ENCODE measurements at places on chromosomes 12 and 14.

DNA sequence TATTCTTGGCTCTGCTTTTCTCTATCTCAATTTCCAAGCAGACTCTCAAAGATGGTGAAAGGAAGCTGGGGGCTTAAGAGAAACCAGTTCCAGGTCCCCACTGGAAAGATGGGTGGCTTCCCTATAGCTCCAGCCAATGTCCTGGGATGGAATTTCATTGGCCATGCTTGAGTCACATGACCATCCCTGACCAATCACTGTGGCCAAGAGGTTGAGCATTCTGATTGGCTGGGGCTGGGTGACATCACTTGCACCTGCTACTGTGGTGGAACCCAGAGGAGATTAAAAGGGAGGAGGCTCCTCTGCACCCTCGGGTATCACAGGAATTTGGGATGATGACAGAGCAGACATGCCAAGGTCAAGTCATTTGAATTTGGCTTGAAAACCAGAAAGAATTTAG is 436.5 kb downstream of the TMEM132D start:
- no peak for DNase-seq

- DNase-seq: no peak
Observed at GRCh38 chr12:40058721-40059190, 47.1 kb downstream of the SLC2A13 start.

- no peak for DNase-seq
Observed at GRCh38 chr14:70064136-70064865, 124.5 kb downstream of the SLC8A3 start.

GRCh38 chr14:68527329-68527851 is 265.5 kb downstream of the ZFP36L1 start:
- DNase-seq: no peak
